ENCODE measurements at places on chromosomes 5 and 9. TPM values are rescaled to one million over a fixed set of nuclear protein-coding genes. Genes with fewer than 3 reads are reported as not detected.

CCDC180 gene
- total RNA-seq = 8.2 TPM

ZNF354C gene
- total RNA-seq = 2.6 TPM

ADAMTS16 gene
- total RNA-seq = 14.6 TPM

FRRS1L gene
- 2.2 TPM for total RNA-seq

DNA sequence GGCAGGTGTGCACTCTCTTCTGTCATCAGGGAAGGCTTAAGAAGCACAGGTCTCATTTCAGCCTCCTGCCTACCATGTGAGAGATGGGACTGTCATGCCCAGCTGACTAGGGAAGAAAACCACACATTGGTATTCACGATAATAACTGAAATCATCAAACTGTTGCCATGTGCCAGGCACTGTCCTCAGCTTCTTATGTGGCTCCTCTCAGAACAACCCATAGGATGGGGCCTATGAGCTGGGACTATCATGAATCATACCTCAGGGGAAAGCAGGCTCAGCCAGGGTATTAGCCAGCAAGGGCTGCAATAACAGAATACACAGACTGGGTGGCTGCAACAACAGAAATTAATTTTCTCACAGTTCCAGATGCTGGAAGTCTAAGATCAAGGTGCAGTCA is 3.3 kb downstream of the AFAP1L1 start:
- DNase-seq = no peak

DNA sequence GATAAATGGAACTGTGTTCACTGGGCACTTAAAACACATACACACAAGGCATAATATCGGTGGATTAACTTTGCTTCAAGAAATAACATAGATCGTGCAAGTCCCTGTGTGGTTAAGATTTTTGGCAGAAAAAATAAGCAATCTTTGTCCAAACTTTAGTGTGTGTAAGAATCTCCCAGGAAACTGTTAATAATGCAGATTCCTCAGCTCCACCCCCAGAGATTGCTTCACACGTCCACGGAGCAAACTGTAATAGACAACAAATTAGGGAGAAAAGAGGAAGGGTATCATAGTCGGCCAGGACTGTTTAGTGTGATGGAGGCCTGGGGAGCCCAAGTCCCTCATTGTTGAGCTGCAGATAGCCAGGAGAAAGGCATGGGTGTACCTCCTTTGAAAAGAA is 84.8 kb downstream of the PJA2 start:
- DNase-seq = no peak

GRCh38 chr9:135353935-135354334 is 125.6 kb upstream of the PPP1R26 start:
- DNase-seq = no peak

Data from H1 (cell line).